ENCODE measurements at places on chromosomes 12 and 14.

GRCh38 chr14:105865904-105866840 lies 339.8 kb downstream of the TMEM121 start:
- DNase-seq = no peak

GRCh38 chr14:59428581-59429012 lies 36.6 kb downstream of the GPR135 start:
- no peak for DNase-seq

GRCh38 chr12:85836197-85837090 lies at the start of gene RASSF9:
Gene RASSF9, minus strand, starts transcription at chr12:85836409. Its CDS starts 208 bp downstream, at chr12:85836201.
- DNase-seq = no peak

DNA sequence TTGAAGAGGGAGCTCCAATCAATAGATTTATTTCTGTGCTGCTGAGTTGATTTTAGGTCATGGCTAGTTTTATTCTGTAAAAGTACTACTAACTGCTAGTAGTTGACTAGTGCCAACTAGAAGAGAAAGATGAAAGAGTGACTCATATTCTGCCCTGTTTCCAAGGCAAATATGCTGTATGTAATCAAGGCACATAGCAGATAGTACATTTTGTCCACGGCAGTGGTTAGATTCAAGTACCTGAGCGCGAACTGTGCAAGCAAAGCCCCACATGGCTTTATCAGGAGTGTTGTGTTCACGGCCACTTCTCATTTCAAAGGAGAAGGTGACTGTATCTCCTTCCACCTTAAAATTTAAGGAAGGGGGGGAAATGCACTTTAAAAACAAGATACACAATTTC lies 126.8 kb downstream of the TRAFD1 start:
- no peak for DNase-seq

DNA sequence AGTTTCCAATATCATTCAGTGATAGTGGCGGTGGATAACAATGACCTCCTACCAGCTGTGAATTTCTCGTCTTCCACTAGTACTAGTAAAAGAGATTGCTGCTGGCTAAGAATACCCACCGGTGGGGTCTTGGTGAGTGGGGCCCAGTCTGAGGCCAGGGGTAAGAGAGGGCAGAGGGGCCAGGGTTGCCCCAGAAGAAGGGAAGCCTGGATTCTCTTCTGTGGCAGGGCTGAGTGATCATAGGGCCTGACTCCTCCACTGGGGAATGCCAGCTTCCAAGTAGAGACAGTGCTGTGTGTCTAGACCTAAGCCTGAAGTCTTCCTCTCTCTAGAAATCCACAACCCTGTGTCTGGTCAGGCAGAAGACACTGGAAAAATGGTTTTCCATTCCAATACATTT lies 5.8 kb upstream of the TMEM63C start:
- no peak for DNase-seq

Data from NCI-H1417 (cell line).